Urinary bladder (tissue), 4 donors: ENCODE measurements at places on chromosomes 1 and 21.

- DNase-seq: no peak
Observed at GRCh38 chr1:209871006-209871405, 43.2 kb downstream of the UTP25 start.

- DNase-seq: no peak
Observed at GRCh38 chr1:241142493-241142892, 214.5 kb downstream of the RGS7 start.

DNA sequence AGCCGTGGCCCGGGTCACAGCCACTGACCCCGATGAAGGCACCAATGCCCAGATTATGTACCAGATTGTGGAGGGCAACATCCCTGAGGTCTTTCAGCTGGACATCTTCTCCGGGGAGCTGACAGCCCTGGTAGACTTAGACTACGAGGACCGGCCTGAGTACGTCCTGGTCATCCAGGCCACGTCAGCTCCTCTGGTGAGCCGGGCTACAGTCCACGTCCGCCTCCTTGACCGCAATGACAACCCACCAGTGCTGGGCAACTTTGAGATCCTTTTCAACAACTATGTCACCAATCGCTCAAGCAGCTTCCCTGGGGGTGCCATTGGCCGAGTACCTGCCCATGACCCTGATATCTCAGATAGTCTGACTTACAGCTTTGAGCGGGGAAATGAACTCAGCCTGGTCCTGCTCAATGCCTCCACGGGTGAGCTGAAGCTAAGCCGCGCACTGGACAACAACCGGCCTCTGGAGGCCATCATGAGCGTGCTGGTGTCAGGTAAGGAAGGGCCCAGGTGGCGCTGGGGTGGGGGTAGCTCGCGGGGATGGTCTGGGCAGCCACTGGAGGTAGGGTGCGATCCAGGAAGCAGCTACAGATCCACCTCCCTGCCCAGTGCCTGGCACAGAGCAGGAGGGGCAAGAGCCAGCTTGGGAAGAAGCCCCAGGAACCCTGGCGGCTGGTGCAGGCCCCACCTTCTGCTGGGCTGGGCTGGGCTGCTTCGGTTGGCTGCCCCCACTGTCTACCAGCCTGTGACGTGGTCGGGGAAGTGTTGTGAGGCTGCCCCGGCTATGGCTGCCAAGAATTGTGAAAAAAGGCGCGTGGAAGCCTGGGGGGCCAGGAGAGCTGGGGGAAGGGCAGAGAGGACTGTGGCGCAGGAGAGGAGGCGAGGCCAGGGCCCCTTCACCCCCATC lies 3.8 kb downstream of the CELSR2 start:
- DNase-seq: no peak

DNA sequence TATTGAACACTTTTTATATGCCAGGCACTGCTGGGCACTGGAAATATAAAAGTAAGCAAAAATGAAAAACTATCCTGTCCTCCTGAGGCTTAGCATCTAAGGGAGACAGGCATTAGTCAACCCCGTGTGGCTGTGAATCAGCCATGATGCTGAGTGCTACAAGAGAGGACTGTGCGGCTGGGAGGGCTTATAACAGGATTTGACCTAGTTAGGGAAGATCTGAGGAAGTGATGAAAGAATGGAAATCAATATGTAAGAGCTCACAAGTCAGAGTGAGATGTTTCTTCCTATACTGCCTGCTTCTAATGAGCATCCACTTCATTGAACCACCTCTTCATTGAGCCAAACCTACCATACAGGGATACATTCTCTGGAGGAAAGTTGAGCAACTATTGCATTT lies 15.1 kb downstream of the TRIM45 start:
- DNase-seq: no peak

GRCh38 chr1:204479387-204480136 lies 15.0 kb downstream of the PIK3C2B start:
- no peak for DNase-seq

DNA sequence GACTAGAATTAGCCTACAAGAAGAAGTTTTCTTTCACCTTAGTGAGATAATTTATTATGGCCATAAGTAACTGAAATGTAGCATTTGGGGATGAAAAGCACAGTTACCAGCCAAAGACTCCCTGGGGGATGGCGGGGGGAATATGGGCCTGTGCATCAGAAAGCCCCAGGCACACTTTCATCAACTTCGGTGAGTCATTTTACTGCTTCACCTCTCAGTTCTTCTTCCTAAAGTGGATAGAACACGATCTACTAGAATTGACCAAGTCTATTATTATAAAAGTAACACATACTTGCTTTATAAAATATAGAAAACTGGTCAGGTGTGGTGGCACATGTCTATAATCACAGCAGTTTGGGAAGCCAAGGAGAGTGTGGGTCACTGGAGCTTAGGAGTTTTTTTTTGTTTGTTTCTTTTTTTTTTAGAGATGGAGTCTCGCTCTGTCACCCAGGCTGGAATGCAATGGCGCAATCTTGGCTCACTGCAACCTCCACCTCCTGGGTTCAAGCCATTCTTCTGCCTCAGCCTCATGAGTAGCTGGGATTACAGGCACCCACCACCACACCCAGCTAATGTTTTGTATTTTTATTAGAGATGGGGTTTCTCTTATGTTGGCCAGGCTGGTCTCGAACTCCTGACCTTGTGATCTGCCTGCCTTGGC lies 141.8 kb downstream of the ZZZ3 start:
- DNase-seq: no peak

DNA sequence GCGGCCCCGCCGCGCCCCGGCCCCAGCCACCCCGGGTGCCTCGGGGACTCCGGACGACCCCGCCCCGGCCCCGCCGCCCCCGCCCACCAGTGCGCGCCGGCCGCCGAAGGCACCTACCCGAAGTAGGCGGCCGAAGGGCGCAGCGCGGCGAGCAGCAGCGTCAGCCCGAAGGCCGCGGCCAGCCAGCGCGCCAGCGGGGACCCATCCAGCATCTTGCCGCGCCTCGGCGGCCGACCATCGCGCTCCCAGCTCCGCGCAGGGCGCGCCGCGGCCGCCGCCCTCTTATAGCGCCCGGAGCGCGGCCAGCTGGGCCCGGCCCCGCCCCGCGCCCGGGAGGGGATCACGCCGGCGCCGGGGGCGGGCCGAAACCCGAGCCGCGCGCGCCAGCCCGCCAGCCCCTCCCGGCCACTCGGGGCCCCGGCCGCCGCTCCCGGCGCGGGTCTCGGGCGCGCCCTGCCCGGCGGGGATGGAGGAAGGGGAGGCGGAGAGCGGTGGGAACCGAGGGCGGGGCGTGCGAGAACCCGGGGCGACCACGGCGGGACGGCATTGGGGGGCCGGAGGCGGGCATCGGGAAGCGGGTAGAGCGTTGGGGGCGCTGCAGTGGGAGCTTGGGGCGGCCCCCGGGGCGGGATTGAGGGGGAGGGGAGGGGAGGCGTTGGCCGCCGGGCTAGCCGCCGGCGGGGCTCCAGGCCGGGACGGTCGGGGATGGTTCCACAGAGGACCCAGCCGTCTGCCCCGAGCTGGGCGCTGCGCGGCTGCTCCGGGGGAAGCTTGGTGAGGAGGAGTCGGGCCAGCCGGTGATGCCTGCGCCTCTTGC lies at the start of gene WNT9A:
Gene WNT9A (minus strand): TSS at position 257 of the 817 bp plus-strand sequence. CDS start 45 bp downstream, at position 212.
- DNase-seq: no peak

- DNase-seq: no peak
Observed at GRCh38 chr1:26922431-26922729, 837 bp downstream of the NUDC start.

- no peak for DNase-seq
Observed at GRCh38 chr1:184025242-184025675, 12.3 kb downstream of the COLGALT2 start.

DNA sequence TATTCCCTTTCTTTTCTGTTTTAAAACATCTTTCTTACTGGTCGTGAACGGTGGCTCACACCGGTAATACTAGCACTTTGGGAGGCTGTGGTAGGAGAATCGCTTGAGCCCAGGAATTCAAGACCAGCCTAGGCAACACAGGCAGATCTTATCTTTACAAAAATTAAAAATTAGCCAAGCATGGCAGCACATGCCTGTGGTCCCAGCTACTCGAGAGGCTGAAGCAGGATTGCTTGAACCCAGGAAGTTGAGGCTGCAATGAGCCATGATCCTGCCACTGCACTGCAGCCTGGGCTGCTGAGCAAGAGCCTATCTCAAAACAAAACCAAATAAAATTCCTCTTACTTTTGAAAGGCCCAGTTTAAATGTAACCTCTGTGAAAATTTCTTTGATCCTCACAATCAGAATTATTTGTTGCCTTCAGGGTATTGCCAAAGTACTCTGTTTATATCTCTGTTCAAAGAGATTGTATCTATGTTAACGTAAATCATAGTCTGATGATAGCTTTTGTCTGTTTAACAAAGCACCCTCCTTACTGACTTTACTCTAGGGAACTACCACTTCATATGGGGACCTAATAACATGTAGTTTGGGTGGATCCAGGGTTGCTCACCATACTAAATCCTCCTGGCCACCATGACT lies 71.6 kb downstream of the RERE start:
- no peak for DNase-seq

- DNase-seq: no peak
Observed at GRCh38 chr21:14271053-14271452, 55.1 kb downstream of the RBM11 start.

DNA sequence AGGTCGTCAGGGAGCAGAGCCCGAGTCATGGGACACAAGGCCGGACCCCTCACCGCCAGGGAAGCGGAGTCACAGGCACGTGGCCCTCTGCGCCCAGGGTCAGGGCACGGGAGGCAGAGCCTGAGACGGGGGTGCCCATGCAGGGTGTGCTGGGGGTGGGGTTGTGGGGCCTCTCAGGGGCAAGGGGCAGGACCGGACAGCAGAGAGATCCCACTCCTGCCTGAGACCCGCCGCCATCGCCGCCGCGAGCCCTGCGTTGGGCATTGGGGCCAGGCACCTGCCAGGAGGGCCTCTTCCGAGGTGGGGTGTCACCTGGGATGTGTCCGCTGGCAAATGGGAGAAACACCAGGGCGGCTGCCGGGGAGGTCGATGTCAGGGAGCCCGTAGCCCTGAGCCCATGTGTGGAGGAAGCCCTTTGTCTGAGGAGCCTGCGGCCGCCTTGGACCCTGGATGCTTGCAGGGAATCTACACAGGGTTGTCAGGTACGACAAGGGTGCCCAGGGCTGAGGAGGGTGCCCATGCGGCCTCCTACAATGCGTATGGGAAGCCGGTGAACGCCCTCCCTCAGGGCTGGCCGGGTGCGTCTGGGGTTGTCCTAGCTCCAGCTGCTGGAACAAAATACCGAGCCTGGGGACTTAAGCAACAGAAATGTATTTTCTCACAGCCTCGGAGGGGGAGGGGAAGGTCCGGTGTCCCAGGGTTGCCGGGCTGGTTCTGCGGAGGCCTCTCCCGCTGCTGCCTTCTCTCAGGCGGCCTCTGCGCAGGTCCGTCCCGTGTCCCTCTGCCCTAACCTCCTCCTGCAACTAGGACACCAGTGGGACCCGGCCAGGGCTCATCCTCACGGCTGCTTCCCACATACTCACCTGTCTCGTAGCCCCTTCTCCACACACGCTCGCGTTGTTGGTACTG lies 16.4 kb upstream of the C1orf159 start:
- no peak for DNase-seq

- DNase-seq: no peak
Observed at GRCh38 chr1:31222176-31222575, 17.5 kb downstream of the NKAIN1 start.

- DNase-seq: no peak
Observed at GRCh38 chr1:33842348-33842747, 21.5 kb upstream of the HMGB4 start.

- no peak for DNase-seq
Observed at GRCh38 chr1:172656576-172656975, 2.3 kb upstream of the FASLG start.

GRCh38 chr1:11294951-11295350 lies 22.0 kb downstream of the UBIAD1 start:
- no peak for DNase-seq

DNA sequence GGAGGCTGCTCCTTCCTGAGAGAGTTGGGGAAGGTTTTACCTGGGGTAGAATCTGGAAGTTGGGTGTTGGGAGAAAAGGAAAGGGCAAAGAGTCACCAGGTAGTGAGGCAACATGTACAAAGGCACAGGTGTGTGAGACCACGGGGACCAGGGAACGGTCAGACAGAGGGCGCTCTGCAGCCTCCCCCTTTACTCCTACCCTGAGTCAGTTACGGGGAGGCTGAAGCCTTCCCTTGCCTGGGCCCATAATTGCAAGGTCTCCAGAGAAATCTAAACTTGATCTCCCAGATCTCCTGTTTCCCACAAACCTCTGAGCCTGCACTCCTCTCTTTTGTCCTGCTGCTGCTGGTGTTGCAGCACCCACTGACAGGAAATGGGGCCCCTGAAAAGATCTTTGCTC lies 22.0 kb downstream of the CCN1 start:
- no peak for DNase-seq

GRCh38 chr1:180372728-180373127 lies 129.6 kb downstream of the ACBD6 start:
- DNase-seq: no peak

DNA sequence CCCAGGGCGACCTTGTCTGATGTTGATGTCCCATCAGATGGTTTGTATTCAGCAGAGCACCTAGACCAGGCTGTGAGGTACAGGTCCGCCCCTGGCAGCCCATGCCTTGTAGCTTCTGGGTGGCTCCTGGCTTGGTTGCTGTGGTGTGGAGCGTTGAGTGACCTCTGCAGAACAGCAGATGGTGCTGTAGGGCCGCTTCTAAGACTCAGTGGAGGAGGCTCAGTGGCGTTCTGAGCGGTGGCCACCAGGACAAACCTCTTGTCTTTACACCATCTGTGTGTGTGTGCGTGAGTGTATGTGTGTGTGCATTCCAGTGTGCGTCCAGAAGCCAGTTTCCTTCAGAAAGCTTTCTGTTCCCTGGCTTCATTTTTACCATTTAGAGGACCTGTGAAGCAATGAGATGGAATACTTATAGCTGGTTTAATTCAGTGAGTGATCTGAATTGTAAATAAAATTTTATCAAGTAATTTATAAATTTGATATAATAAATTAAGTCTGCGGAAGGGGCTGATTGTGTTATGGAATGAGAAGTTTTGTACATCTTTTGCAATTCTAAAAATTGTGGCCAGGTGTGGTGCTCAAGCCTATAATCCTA lies 66.1 kb downstream of the ADARB1 start:
- peak; percentile 58 for DNase-seq

GRCh38 chr1:53356637-53357036 lies 28.8 kb upstream of the LRP8 start:
- no peak for DNase-seq
